Stimulated activated naive CD4-positive, alpha-beta T cell treated with Interleukin-2 at 50 U/mL for 16 hours (primary cell): ENCODE measurements at places on chromosomes 4 and X.

DNA sequence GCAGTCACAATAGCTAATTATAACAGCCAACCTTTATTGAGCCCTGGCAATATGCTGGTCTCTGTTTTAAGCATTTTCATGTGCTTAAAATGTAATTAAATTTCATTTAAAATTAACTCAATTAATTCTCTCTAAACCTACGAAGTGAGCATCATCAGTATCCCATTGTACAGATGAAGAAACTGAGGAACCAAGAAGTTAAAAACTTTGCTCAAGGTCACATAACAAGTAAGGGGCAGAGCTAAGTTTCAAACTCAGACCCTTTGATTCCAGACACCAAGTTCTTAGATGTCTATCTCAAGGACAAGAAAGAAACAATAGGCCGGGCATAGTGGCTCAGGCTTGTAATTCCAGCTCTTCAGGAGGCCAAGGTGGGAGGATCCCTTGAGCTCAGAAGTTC, 55.9 kb upstream of the NFKB1 start:
- DNase-seq, result no peak

- DNase-seq, result no peak
Measured at GRCh38 chrX:348461-349117, 30.0 kb upstream of the GTPBP6 start.

DNA sequence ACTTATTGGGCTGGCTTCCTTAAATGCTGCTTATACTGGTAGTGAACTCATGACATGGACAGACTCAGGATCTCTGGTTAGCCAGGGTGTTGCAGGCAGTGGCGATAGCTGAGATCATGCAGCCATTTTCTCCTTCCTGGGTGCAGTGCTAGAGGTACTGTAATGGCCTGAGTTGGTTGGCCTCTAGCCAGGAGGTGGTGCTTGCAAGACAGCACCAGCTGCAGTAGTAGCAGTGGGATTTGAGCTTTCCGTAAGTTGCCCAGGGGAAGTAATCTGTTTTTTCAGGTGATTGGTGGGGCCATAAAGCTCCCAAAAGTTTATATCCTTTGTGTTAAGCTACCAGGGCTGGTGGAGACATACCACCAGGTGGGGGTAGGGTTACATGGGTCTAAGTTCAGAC, 45.1 kb upstream of the AADAT start:
- DNase-seq, result no peak

DNA sequence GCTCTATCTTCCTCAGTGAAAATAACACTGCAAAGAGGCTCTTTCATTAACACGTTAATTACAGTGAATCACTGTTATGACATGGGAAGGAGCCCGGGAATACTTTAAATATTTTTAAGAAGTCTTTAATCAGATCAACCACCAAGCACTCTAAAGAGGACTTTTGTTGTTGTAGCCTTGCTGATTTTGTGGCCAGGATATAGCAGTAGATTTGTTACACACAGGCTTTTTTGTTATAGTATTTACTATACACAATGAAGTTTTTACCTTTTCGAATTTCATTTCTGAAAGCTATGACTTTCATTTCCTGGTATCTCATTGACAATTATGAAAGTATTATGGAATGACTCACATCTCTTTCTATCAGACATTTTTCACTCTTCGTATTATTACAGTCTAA, 20.3 kb downstream of the FGF13 start:
- no peak for DNase-seq

DNA sequence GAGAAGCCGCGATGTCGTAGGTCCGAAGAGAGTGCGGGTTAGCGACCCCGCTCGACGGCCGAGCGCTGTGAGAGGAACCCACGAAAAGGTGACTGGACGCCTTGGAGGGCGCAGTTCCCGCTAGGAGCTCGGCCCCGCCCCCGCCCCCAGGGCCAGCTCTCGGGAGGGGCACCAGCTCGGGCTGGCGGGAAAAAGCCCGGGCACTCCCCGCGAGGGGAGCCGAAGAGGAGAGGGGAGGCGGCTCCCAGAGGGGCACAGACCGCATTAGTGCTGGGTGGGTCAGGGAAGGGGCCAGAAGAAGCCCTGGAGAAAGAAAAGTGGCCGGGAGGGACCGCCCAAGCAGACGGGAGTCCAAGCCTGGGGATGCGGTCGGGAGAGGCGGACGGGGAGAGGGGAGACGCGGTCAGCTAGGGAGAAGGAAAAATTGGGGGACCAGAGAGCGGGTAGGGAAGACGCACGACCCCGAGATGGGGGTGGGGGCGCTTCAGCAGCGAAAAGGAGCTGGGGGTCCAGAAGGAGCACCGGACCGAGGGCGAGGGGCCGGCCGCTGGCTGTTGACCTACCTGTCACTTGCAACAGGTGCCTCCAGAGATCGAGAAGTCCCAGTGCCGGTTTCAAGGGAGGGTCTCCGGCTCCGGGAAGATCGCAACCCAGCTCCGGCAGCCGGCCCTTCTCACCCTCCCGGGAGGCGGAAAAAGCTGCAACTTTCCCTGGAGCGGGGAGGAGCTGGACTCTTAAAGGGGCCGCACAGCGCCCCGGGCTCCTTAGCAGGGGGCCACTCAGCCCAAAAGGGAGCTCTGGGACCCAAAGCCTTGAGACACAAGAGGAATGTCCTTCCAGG, at the start of gene SYTL4:
TSS of gene SYTL4 (minus strand) at position 681 of the 841 bp plus-strand sequence. CDS start 30,084 bp downstream, outside the sequence.
- DNase-seq, result no peak

DNA sequence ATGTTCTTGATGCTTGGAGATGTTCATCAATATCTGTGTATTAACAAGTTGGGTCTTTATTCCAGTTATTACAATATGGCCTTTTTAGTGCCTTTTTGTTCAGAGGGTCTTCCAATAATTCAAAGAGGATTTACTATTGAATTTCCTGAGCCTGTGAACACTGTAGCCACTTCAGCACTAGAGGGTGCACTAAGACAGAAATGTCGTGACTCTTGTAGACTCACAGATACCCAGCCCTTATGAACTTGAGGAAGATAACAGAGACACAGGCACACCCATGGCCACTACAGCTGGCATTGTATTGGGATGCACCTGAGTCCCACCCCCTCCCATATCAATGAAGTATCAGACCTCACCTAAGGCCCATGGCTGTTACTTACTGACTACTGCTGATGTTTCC, 54.4 kb upstream of the ACTRT1 start:
- no peak for DNase-seq

DNA sequence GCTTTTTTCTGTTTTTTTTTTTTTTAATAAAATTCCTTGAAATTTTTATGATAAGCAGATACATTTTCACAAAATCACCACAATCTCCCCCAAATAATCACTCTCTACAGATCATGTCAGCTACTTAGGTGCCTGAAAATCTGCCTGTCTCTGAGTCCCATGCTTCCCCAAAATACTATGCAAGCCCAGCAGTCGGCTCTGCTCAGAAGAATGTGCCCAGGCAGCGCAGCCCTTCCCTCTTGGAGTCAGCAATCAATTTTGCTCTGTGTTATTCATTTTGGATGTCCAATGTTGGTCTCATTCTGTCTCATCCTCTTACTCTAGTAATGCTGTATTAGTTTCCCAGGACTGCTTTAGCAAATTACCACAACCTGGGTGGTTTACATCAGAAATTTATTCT, 24.9 kb upstream of the C1QTNF7 start:
- DNase-seq, result no peak

GRCh38 chr4:52915730-52916300, 53.7 kb downstream of the RASL11B start:
- DNase-seq, result no peak
